Activated CD4-positive, alpha-beta memory T cell treated with anti-CD3 and anti-CD28 coated beads for 36 hours (primary cell): ENCODE measurements at places on chromosomes 13 and 19. TPM values are rescaled to one million over a fixed set of nuclear protein-coding genes. Genes with fewer than 3 reads are reported as not detected.

The MTUS2 gene
- total RNA-seq, result not detected

The RASIP1 gene
- total RNA-seq, result 0.19 TPM

The SLC5A5 gene
- 0.87 TPM for total RNA-seq

The FARSA gene
- 109 TPM for total RNA-seq

The LRFN3 gene
- total RNA-seq, result 9.1 TPM

- DNase-seq, result no peak
- no peaks in the 10 kb centered on the region for H3K27me3 ChIP-seq
- no peaks in the 10 kb centered on the region for H3K36me3 ChIP-seq
- no peak overlapping the region for H3K4me3 ChIP-seq
Observed at GRCh38 chr13:100440751-100441425, 147.7 kb downstream of the GGACT start.

DNA sequence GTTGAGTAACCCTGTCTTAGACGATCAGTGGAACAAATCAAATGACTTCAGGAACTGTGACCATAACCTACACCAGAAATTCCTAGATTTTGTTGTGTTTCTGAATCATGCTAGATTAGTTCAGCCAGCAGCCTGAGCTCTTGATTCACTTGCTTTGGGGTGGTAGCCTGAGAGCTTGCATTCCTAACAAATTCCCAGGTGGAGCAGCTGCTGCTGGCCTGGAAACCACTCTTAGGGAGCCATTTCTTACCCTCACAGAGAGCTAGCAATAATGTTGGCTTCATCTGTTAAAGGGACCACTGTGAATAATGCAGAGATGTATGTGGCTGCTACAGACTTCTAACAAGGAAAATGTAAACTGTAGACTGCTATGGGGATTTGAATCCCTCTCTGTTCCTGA is 388.1 kb upstream of the PRR20A start:
- no peaks in the 10 kb centered on the region for H3K36me3 ChIP-seq
- H3K27ac ChIP-seq, result no peak overlapping the region
- no peak for DNase-seq
- no peaks in the 10 kb centered on the region for H3K27me3 ChIP-seq

DNA sequence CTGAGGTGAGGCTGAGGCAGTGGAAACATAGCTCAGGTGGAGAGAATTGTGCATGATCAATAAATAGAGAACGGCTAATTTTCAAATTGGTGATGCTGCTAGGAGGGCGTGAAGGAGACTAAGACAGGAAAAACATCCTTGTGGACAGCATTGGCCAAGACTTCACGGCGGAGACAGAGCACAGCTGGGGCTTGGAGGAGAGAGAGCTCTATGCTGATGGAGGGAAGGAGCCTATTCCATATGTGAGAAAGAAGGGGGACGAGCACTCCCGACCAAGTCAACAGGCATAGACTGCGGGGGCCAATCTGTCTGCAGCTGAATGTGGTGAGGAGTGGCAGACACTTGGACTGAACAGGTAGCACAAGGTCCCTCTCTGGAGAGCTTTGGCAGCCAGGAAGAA is 14.8 kb upstream of the SPATA13 start:
- no peak overlapping the region for H3K27ac ChIP-seq
- no peaks in the 10 kb centered on the region for H3K36me3 ChIP-seq
- DNase-seq, result no peak
- H3K4me1 ChIP-seq, result no peaks in the 10 kb centered on the region

GRCh38 chr13:54033323-54033861 is 1004.8 kb downstream of the OLFM4 start:
- no peak overlapping the region for H3K27ac ChIP-seq
- no peak for DNase-seq
- no peak overlapping the region for H3K4me3 ChIP-seq
- H3K27me3 ChIP-seq, result no peaks in the 10 kb centered on the region
- no peaks in the 10 kb centered on the region for H3K4me1 ChIP-seq

GRCh38 chr19:13154241-13154778 is 4.1 kb downstream of the IER2 start:
- peak overlapping the region; percentile 97 for H3K27ac ChIP-seq
- peaks cover 36% of the 10 kb centered on the region for H3K36me3 ChIP-seq
- H3K4me3 ChIP-seq, result peak overlapping the region; percentile 99
- H3K4me1 ChIP-seq, result peaks cover 37% of the 10 kb centered on the region

GRCh38 chr13:87334176-87334575 is 337.0 kb upstream of the SLITRK5 start:
- no peaks in the 10 kb centered on the region for H3K4me1 ChIP-seq
- H3K36me3 ChIP-seq, result no peaks in the 10 kb centered on the region
- no peak overlapping the region for H3K4me3 ChIP-seq
- no peak overlapping the region for H3K27ac ChIP-seq
- DNase-seq, result no peak

- H3K27me3 ChIP-seq, result no peaks in the 10 kb centered on the region
- no peak overlapping the region for H3K4me3 ChIP-seq
Observed at GRCh38 chr13:82720986-82721385, 1161.3 kb downstream of the SLITRK1 start.

- H3K27ac ChIP-seq, result peak within 1 kb of the TSS; percentile 95
- H3K4me1 ChIP-seq, result peaks cover 71% of the 10 kb centered on the region
- peaks cover 13% of the 10 kb centered on the region for H3K36me3 ChIP-seq
- H3K4me3 ChIP-seq, result peak within 1 kb of the TSS; percentile 76
- DNase-seq, result peak; percentile 92
Observed at GRCh38 chr19:51372649-51373504, at the start of gene NKG7. Gene NKG7 (minus strand): TSS chr19:51372654. CDS start chr19:51372535, 119 bp downstream.

- H3K27ac ChIP-seq, result no peak overlapping the region
- no peaks in the 10 kb centered on the region for H3K36me3 ChIP-seq
- no peaks in the 10 kb centered on the region for H3K4me1 ChIP-seq
- no peak for DNase-seq
Observed at GRCh38 chr13:92572190-92572589, 654.4 kb upstream of the GPC6 start.

DNA sequence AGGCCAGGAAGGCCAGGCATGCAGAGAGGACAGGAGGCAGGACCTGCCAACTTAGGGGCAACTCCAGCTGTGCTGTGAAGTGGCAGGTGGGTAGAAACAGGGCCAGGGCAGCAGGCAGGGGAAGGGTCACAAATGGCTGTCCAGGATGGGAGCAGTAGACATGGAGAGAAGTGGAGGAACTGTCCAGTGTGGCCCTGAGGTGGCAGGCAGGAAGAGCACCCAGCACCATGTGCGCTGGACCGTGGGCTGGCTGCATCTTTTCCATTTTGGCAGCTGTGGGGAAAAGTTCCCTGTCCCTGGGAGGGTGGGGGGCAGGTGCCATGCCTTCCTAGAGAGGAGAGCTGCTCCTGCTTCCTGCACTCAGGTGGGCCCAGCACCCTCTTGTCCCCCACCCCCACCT is 13.8 kb downstream of the DEDD2 start:
- H3K27ac ChIP-seq, result peak overlapping the region; percentile 98
- no peaks in the 10 kb centered on the region for H3K27me3 ChIP-seq
- peaks cover 51% of the 10 kb centered on the region for H3K36me3 ChIP-seq
- H3K4me1 ChIP-seq, result peaks cover 85% of the 10 kb centered on the region
